Stimulated activated naive CD4-positive, alpha-beta T cell (primary cell): ENCODE measurements at places on chromosomes 3 and 15.

GRCh38 chr3:66609660-66610561 lies 109.1 kb upstream of the LRIG1 start:
- DNase-seq = no peak

DNA sequence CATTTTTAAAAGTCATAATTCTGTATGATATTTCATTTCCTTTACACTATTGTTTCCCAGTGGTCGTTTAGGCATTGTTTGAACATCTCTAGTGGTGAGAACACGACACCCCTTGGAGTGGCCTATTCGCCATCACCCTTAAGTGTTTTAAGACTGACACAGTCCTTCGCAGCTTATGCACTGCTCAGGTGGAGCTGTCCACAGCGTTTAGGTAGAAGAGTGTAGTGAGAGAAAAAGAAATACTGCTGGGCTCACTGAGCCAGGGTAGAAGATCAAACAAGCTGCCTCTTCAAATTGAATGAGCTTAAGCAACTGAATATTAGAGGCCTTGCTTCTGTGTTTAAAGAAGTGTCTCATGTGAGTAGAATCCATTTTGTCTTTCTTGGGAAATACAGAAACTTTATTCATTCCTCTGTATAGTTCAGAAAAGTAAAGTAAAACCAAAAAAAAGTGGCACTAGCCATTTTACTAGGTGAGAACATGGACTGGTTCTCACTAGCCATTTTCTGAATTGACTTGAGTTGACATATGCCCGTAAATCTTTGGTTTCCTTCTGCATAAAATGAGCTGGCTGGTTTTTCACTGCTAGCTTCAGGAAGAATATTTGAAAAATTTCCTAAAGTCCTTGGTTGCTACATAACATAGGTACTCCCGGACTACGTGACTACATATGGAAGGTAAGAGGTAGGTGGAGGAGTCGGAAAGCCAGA lies 155.9 kb downstream of the P3H2 start:
- DNase-seq = no peak

- no peak for DNase-seq
These were observed 74.5 kb downstream of the PPCDC start for GRCh38 chr15:75097939-75098338.

DNA sequence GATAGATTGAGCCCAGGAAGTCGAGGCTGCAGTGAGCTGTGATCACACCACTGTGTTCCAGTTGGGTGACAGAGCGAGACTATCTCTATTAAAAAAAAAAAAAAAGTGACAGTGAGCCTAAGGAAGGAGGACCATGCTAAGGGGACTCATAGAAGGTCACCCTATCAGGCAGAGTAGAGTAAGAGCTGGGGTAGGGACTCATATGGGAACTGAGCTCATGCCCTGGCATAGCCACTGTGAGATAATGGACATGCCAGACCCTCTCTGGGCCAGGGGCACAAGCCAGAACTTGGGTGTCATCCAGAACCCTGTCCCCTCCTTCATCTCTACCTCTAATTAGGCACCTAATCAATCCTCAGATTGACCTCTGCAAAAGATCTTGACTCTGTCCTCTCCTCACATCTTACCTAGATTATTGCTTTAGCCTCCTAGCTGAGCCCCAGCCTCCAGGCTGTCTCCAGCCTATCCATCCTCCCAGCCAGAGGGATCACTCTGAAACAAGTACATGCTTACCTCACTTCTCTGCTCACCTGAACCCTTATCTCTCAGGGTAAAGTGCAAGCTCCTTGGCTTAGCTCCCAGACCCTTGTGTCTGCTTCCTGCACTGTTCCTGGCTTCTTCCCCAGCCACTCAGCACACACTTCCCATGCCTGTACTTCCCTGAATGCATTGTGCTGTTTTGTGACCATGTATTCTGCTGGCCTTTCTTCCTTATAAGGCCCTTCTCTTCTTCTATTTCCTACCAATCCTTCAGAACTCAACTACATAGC lies 76.4 kb downstream of the DAPK2 start:
- DNase-seq = no peak

GRCh38 chr3:138366006-138366759 lies 17.8 kb downstream of the MRAS start:
- DNase-seq = no peak

DNA sequence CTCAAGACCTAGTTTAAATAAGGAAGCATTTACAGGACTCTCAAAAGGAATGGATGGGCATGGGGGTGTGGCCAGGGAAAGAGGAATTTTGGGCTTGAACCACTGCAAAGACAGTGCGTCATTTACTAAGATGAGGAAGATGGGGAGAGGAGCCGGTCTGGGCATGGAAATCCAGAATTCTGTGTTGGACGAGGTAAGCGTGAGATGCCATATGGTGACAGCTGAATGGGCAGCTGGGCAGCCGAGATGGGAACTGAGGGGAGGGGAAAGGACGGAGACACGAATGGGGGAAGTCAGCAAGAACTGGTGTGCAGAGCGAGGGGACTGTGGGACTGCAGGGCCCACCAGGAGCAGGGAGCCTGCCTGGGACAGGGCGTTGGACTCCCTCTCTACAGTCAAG lies 24.2 kb downstream of the TMEM44 start:
- DNase-seq = no peak

GRCh38 chr3:13214847-13215472 lies 141.7 kb upstream of the IQSEC1 start:
- DNase-seq = no peak

DNA sequence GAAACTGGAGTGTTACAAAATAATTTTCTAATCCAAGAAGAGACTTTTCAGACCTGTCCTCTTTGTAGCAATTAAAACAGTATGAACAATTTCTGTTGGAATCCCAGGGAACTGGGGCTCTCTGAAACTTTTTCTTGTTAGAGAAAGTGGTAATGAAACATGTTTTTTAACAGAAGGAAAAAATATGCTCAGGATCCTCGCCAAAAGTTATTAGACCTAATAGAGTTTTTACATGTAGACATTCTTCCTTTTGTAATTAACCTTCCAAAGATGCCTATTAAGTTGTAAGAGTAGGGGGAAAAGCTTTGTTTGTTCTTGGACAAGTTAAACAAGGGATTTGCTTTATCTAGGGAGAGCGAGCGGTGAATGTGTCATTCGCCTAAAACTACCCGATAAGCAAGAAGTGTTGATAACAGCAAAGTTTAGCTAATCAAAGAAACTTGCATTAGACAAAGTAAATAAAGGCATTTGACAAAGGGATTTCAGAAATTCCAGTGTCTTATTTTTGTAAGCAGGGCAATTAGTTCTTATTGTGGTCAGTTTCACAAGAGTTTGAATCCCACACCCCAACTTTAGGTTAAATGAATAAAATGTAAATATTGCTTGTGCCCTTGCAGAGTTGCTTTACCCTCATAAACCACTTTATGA lies 2.3 kb downstream of the RARB start:
- DNase-seq = no peak

- no peak for DNase-seq
These were observed 37.0 kb downstream of the TTC23 start for GRCh38 chr15:99212406-99212805.

GRCh38 chr15:89123181-89123525 lies 34.9 kb downstream of the ABHD2 start:
- no peak for DNase-seq

DNA sequence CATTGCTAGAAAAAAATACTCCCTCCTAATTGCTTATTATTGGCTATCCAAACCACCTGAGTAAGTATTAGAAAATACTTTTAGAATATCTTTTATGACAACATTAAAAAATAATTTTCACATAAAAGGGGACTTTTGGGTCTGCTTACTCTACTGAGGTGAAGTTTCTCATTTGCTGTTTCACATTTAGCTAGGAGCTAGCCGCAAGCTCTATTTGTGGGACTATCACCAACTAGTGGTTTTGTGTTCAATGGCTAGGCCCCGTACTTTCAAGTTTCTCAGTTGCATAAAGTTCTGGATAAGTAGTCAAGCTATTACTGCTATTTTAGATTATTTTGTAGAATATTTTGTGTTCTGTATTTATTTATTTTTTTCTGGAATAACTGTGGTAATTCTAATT lies 244.2 kb upstream of the SLITRK3 start:
- DNase-seq = no peak

DNA sequence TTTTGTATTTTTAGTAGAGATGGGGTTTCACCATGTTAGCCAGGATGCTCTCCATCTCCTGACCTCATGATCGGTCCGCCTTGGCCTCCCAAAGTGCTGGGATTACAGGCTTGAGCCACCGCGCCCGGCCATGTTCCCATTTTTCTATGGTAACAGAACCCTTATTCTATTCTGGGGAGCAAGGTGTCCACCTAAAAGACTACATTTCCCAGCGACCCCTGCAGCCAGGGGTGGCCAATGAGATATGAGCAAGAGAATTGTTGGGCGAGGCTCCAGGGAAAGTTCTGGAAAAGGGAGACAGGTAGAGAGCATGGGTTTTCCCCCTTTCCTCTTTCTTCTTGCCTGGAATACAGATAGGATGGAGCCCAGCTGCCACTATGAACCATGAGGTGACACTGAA lies 96.9 kb downstream of the LINGO1 start:
- DNase-seq = no peak

- DNase-seq = no peak
These were observed 60.1 kb downstream of the MBNL1 start for GRCh38 chr3:152328841-152329240.

DNA sequence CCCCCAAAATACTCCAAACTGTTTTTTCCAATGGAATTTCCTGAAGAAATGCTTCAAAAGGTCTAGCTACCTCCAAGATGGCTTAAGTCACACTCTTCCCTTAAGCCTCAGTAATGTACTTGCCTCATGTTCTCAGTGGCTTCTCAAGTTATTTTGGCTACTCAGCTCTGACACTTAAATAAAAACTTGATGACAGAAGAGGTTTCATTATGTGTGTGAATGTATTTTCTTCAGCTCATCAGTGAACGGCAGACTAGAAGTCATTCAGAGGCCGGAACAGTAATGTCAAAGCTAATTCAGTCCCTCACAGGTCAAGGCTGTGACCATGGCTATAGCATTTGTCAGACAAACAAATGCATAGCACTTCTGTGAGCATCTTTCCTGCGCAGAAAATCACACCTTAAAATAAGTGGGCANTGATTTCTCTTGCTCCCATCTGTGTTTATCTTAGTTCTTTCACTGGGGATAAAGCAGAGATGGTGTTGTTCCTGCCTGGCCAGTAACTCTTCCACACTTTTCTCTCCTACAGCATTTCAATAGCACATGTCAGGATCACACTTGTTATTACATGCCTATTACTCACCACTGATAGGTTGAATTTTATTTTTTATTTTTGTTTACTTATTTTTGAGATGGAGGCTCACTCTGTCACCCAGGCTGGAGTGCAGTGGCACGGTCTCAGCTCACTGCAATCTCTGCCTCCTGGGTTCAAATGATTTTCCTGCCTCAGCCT lies 68.5 kb upstream of the PLCL2 start:
- DNase-seq = no peak

DNA sequence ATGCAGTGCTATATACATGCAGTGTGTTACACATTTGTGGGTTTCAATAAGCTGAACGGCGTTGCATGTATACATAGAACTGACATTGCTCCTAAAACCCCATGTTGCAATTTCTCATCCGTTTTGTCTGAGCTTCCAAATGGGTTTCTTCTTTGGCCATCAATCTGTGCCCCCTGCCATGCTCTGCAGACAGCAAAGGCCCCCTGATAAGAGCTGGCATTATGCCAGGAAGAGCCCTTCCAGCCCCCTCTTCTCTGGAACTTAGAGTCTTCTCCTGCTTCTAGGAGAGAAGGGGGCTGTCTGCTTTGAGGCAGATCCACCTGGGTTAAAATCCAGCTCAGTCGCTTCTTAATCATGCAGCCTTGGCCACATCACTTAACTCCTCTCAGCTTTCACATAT lies 254.0 kb downstream of the SLCO3A1 start:
- no peak for DNase-seq

GRCh38 chr3:14847613-14848541 lies 29.1 kb downstream of the FGD5 start:
- DNase-seq = no peak

DNA sequence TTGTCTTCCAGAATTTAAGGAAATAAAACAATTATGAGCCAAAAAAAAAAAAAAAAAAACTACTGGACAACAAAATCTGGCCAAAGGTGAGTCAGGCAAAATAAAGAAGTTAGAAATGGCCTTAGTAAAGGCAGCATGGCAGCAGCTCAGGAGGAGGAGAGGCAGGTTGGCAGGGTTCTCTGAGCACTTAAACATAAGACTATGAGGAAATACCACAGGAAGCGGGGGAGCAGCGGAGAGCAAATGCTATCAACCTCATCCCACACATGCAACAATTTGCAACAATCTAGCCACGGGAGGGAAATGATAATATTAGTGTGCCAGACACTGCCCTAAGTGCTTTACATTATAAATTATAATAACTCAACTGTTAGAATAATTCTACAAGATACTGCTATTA lies 247.3 kb upstream of the NSMCE3 start:
- DNase-seq = no peak

GRCh38 chr3:185152410-185153170 lies at the start of gene C3orf70:
TSS of gene C3orf70 (minus strand) at chr3:185153060. CDS start at chr3:185152823, 237 bp downstream.
- DNase-seq = no peak
